ENCODE measurements at places on chromosomes 2 and 18.

DNA sequence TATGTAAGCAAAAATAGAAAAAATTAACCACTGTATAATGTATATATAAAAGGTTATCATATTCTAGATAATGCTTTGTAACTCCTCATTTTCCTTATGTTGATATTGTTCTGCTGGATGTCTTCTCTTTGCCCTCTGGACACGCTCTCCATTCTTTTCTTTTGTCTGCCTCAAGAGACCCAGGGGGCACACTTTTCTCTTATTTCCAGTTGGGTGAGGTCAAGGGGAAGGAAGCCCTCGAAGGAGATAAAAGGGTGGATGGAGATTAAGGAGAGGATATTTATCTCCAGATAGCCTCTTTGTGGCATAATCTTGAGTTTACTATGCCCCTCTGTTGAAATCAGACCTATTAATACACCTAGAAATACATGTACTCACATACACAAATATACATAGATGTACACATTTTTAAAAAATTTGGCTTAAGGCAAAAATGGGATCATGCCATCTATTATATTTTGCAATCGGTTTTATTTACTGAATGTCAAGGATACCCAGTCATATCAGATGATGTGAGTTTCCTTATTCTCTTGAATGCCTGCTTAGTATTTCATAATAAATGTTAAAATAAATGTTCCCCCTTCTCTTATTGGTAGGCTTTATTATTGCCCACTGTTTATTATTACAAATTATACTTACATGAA, 65.3 kb downstream of the LCLAT1 start:
- DNase-seq: no peak

DNA sequence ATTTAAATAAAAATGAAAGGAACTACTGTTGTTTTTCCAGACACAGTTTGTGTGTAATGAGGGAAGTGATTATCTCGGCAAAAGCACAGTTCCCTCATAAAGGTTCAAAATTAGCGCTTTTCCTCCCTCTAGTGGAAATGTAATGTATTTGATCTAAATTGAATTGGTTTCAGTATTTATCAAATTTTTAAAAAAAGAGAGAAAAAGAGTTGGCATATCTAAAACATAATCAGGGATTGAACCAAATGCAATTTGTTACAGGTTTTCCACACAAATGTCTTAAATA, 37.5 kb downstream of the CMPK2 start:
- no peak for DNase-seq

GRCh38 chr18:63263444-63263843, 56.1 kb downstream of the BCL2 start:
- no peak for DNase-seq

GRCh38 chr18:27062802-27063201, 122.3 kb downstream of the CHST9 start:
- no peak for DNase-seq

DNA sequence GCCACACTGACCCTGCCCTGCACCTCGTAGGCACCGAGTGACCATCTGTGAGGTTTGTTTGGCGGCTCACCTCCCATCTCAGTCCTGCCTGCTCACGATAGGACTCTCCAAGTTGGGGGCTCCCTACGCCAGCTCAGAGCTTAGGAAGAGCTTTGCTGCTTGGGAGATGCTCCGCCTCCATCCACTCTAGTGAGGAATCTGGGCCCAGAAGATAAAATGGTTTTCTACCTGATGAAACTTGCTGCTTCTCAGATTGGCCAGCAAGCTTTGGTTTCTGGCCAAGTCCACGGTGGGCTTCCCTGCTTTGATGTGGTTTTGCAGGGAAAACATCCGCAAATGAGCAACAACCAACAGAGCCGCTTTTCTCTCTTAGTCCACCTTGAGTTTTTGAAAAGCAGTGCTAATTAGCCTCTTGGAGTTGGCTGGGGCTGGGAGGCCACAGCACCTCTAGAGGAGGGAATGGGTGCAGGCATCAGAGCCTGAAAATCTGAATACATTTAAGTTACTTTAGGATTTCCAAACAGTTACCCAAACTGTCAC, 42.2 kb downstream of the THNSL2 start:
- DNase-seq: no peak

- DNase-seq: no peak
These were observed 8.1 kb upstream of the ATRAID start for GRCh38 chr2:27203741-27204140.

GRCh38 chr2:142819411-142819810, 58.1 kb upstream of the KYNU start:
- DNase-seq: no peak

GRCh38 chr2:46971929-46972328, 56.3 kb upstream of the MCFD2 start:
- DNase-seq: no peak

DNA sequence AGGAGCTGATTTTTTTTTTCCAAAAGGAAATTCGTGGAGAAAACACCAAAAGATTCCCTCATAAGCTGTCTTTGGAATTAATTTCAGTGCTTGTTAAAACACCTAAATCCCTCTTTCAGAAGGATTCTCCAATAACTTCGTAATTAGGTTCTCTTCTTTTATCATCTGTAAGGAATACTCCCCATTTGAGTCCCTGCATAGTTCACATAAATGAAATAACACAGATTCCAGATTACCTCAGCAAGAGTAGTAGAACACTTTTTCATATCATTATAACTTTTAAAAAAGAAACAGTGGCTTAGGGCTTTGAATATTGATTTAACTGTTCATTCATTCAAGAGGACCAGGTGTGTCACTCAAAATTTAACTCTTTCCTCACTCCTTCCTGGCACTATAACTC, 55.5 kb downstream of the ARHGAP28 start:
- no peak for DNase-seq

DNA sequence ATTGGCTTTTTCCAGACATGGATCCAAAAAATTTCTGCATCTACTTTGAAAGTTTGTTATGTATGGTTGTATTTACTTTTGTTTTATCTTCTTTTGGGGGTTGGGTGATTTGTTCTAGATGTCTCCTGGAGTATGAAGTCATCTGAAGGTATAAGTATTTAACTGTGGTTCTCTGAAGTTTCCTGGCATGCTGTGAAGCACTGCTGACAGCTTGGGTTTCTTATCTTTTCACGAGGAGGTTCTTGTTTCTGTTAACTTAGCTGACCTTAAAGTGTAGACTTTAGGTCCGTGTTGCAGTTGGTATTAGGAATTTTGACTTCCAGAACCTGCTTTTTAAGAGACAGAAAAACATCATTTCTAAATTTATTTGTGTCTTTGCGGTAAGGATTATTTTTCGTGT, 15.9 kb downstream of the GLS start:
- DNase-seq: no peak

DNA sequence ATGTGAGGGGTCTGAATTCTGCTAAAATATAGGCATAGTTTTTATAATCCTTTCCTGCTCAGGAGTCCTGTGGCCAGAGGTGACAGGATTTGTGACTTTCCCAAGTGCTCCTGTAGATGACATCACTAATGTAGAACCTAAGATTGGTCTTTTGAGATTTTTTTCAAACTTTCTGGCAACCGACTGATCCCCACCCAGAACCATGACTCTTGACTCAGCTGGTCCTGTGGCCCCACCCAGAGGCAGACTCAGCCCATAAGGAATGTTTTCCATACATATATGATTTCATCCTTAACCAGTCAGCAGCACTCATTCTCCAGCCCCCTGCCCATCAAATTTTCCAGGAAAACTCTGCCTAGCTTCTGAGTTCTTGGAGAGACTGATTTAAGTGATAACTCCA, 46.8 kb downstream of the COMMD1 start:
- no peak for DNase-seq

- DNase-seq: no peak
These were observed 29.7 kb upstream of the COL3A1 start for GRCh38 chr2:188944442-188944841.

- DNase-seq: no peak
These were observed 184.4 kb downstream of the RTP5 start for GRCh38 chr2:242053921-242054320.

- DNase-seq: peak; percentile 45
These were observed 98.6 kb downstream of the BCL2L11 start for GRCh38 chr2:111219285-111219684.

DNA sequence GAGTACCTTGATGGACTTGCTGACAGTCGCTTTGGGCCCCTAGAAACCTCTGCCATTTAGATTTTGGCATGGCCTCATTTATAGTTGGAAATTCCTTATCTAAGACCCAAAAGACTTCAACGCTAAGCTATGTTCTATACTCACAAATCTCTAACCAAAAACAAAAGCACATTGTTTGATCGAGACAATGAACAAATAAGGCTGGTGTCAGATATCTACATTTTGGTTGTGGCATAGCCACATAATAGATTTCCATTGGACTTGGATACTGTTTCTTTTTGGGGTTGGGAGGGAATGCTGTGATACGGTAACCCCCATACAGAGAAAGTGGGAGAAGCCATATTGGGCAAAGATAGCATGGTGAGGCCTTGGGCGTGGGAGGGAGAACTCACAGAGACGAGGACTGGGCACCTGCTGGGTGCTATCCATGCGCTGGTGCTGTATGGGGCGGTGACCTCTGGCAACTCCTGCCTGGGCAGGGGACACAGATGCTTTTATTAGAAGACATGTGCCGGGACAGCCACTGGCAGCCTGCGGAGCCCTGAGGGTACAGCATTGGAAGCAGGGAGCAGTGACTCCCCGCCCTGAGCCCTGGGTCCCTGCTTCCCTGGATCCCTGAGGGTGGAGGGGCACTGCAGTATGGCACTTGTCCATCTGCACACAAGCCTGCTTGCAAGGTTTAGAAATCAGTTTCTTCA, 97.1 kb downstream of the ASAP2 start:
- no peak for DNase-seq

GRCh38 chr2:64685430-64685829, 31.7 kb upstream of the SERTAD2 start:
- no peak for DNase-seq

DNA sequence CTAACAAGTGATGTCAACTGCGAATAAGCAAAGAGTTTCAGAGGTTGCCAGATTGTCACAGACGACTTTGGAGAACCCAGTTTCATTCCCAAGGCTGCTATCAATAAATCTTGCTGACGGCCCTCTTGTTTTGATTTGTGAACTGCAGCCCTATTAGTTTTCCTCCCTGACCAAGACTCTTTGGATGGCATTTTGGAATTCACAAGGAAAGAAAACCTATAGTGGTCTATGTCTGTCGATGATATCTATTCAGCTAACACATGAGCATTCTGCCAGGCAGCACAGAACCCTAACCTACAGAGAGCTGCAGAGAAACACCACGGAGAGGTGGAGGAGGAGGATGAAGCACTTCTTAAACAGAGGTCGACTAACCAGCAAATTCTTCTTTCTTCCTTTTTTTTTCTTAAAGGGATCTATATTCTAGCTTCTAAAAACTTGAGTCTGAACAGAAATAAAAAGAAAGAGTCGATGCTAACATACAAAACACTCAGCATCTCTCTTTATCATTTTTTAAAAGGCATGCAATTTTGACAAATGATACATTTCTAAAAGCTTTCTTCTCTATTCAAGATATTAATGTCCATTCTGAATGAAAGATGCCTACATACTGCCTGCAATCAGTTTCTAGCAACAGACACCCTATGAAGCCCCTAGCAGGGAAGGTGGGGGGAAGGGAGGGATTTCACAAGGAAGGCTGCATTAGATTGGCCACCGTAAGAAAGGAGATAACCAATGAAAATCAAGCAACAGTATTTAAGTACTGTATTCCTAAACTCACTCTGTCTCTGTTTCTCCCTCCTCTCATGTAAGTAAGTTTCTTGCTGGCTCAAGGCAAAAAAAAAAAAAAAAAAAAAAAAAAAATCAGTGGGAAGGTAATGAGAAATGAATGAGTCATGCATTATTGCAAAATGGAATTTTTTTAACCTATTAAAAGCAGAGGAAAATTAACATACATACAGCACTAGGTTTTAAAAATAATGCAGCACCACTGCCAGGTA, 83.0 kb upstream of the CHRNA1 start:
- no peak for DNase-seq

DNA sequence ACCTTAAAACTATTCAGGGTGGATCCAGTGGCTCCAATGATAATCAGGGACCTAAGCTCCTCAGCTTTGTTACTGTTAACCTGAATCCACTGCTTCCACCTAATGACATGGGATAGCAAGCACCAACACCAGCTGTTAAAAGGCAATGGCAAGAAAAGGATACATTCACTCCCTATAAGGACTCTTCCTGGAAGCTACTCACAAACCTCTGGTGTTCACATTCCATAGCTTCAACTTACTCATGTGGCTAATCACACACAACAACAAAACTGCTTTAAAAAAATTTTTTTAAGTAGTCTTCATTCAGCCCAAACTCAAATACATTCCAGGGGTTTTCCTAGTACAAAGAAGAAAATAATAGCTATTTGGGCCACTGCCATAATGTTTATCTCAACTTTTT, 24.5 kb downstream of the ROCK2 start:
- no peak for DNase-seq

DNA sequence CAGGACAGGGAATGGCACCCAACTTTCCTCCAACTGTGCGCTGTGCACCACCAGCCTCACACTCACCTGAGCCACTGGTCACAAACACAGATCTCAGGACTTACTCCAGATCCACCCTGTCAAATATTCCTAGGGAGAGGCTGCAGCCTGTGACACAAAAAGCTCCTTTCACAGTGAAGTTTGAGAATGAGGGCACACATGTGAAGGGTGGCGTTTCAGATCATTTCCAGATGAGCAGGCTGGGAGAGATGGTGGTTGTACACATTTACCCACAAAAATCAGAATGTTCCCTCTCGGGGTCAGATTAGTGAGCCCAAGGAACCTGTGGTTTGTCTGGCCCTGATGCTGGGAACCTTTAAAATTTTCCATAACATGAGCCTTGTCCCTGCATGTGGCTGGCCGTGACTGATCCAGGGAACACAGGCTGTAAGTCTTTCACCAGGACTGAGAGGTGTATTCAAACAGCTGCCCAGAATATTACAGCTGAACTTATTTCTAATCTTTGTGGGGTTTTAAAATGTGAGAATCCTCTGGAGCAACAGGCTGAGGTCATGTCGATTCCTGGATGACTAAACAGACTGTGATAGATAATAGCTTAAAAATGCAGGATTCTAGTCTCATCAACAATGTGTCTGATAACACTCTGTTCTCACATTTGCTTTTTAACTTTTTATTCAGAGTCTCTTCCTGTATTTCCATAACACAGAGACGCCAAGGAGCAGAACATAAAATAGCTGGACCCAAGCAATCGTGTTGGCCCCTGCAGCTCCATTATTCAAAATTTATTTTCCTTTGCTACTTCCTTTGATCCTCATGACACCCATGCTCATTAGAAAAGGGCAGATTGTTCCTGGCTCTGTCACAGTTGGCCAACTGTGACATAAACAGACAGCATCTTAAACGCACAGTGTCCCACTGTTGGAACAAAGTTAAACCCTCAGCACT, 35.5 kb downstream of the IL1R2 start:
- no peak for DNase-seq

- no peak for DNase-seq
These were observed 504.9 kb downstream of the ZEB2 start for GRCh38 chr2:144015036-144015435.
